Astrocyte of the hippocampus (primary cell): ENCODE measurements at places on chromosomes 16 and 17.

DNA sequence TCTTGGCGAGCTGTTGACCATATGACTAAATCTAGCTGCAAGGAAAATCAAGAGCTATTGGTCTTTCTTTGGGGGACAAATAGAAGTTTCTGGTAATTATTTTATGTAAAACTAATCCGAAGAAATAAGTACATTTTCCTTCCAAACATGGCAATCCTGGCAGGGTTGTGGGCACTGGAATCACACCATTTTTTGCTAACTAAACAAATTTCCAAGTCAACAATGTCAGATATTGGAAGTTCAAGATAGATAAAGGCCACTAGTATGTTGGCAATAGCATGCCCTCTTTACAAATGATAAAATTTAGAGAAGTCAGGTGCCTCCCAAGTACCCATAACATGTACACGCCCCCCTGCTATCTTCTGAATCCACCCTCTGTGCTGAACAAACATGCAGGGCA lies 330.4 kb downstream of the CDH13 start:
- no peak for DNase-seq

GRCh38 chr16:69909043-69909442 lies 42.1 kb upstream of the CLEC18A start:
- DNase-seq: no peak

DNA sequence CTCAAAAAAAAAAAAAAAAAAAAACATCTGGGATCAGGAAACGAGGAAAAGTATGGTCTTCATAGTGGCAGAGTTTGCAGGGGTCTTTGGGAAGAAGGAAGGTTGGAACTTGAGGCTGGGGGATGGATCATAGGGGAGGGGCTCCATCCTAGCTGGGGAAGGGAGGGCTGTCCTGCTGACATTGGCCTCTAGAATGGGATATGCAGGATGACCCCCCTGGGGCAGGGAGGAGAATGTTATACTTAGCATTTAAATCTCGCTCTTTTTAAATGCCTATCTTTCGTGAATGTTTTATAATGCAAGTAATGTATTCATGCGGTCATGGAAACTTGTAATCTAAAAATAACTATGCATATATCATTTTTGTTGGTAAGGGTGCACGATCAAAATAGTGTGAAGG lies 33.2 kb downstream of the TMEM235 start:
- no peak for DNase-seq

- DNase-seq: no peak
Measured at GRCh38 chr16:1620391-1620790, 8.2 kb downstream of the CRAMP1 start.

GRCh38 chr17:4898351-4898750 lies 985 bp upstream of the C17orf107 start:
- no peak for DNase-seq

- no peak for DNase-seq
Measured at GRCh38 chr17:62797959-62798358, 10.2 kb downstream of the MARCHF10 start.

DNA sequence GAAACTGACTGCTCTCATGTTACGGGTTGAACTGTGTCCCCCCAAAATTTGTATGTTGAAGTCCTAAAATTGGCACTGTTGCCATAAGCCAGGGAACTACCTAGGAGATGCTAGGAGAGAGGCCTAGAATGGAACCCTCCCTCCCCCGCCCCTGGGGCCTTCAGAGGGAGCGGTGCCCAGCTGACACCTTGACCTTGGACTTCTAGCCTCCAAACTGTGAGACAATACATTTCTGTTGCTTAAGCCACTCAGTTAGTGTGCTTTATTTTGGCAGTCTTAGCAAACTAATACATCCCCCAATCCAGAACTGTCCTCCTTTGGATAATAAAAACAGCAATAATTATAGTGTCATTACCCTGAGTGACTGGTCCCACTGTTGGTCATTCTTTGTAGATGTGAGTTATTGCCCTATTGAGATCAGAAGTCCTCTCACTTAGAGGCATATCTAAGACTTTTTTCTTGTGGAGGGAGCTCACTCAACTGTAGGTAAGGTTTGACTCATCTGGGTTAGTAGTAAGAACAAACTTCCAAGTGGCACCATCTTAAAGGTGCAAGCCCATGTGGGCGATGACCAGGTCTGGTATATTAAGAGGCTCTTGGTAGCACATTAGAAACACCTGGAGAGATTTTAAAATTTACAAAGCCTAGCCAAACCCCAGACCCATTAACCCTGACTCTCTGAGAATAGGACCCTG lies 93.0 kb upstream of the HLF start:
- DNase-seq: no peak

GRCh38 chr16:47480410-47480809 lies 19.3 kb downstream of the PHKB start:
- DNase-seq: no peak

GRCh38 chr17:38315497-38315896 lies 18.5 kb downstream of the MRPL45 start:
- DNase-seq: no peak

DNA sequence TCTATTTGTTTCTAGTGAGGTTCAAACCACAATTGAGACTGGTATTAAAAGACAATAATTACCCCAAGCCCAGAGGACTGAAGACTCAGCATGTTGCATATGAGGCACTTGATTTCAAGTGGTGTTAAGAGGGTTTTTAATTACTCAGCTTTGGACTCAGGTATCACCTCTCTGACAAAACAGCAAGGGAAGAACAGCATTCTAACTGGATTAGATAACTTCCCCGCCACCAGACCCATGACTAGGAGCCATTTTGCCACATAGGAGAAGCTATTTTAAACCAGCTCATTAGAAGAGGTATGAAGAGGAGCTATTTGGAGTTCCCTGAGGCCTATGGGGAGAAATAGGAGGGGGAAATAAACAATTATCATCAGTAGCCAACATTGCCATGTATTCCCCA lies 226.1 kb upstream of the TOX3 start:
- DNase-seq: no peak

GRCh38 chr16:35409503-35409902 lies 1950.1 kb downstream of the TP53TG3F start:
- DNase-seq: no peak

- no peak for DNase-seq
Measured at GRCh38 chr17:60169921-60170817, 20.4 kb downstream of the CA4 start.

- DNase-seq: no peak
Measured at GRCh38 chr16:84029297-84030047, 13.1 kb downstream of the SLC38A8 start.

GRCh38 chr17:47819475-47819874 lies 2.1 kb downstream of the OSBPL7 start:
- no peak for DNase-seq

- DNase-seq: no peak
Measured at GRCh38 chr17:40247926-40248495, 28.9 kb downstream of the WIPF2 start.

- no peak for DNase-seq
Measured at GRCh38 chr17:49777563-49777962, 10.9 kb upstream of the KAT7 start.

- no peak for DNase-seq
Measured at GRCh38 chr17:80847496-80848230, 144.0 kb upstream of the CHMP6 start.

DNA sequence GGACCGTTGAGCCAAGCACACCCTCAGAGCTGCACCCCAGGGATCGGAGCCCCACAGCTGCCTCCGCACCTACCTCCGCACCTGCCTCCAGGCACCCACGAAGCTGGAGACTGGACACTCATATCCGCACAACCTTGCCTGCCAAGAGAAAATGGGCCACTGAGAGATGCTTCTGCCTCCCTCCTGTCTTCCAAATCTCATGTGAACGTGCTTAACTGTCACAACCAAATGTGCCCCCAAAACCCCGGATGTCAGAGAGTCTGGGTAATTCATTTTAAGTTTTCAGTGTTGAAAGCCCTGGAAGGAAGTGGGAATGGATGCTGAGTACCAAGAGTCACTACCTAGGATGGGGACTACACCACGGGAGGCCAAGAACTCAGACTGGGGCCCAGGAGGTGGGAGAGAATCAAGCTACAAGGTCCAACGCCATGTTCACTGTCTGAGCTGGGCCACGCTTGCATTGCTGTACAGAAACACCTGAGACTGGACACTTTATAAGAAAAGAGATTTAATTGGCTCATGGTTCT lies 49.5 kb upstream of the MEAK7 start:
- no peak for DNase-seq

- no peak for DNase-seq
Measured at GRCh38 chr16:49684696-49685095, 171.2 kb downstream of the ZNF423 start.

DNA sequence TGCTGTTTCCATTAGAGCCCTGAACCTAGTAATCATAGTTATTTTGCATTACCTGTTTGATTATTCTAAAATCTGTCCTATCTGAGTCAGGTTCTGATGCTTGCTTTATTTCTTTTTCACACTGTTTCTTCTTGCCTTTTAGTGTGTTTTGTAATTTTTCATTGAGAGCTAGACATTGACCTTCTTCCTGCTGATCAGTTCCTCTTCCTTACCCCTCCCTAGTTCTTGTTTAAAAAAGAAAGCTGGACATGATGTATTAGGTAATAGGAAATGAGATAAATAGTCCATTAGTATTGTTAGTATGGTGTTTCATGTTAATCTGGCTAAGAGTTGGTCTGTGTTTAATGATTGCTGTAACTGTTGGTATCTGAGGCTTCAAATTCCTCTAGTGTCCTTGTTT lies 13.4 kb downstream of the WWP2 start:
- DNase-seq: no peak

DNA sequence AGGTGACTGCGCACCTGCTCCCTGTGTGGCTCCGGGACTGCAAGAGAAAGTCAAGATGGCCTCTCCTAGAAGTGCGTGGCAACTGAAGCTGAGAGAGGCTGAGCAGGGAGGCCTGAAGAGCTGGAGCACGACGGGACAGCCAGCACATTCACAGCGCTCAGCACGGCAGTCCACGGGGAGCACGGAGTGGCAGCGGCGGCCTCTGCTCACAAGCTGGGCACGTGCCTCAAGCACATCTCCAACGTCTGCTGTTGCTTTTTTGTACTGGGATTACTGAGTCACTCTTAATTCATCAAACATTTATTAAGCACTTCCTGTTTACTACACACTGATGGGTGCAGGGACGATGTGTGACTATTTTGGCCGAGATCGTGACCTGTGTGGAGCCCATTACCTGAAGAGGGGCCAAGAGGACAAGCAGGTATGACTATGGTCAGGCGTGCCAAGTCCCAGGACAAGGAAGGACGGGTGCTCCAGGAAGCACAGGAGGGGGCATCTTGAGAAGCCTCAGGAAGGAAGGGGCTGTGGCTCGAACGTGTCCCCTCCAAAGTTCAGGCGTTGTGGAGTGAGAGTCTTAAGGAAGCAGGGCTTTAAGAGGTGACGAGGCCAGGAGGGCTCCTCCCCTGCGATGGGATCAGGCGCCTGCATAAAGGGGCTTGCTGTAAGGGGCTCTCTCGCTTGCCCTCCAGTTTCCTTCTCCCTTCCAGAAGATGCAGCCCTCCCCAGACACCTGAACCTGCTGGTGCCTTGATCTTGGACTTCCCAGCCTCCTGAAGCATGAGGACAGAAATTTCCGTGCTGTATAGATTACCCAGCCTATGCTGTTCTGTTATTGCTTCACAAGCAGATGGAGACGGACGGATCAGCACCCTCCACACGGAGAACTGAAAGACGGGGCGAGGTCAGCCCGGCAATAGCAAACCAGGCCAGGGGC lies 105.8 kb downstream of the ADCY9 start:
- no peak for DNase-seq

DNA sequence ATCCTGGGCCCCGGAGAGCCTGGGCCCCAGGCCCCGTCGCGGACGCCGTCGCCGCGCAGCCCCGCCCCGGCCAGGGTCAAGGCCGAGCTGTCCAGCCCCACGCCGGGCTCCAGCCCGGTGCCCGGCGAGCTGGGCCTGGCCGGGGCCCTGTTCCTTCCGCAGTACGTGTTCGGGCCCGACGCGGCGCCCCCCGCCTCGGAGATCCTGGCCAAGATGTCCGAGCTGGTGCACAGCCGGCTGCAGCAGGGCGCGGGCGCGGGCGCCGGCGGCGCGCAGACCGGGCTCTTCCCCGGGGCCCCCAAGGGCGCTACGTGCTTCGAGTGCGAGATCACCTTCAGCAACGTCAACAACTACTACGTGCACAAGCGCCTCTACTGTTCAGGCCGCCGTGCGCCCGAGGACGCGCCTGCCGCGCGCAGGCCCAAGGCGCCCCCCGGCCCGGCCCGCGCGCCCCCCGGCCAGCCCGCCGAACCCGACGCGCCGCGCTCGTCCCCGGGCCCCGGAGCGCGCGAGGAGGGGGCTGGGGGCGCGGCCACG lies 36.8 kb upstream of the ZC3H18 start:
- peak; percentile 73 for DNase-seq

GRCh38 chr17:73003487-73003886 lies 89.0 kb downstream of the SLC39A11 start:
- no peak for DNase-seq

DNA sequence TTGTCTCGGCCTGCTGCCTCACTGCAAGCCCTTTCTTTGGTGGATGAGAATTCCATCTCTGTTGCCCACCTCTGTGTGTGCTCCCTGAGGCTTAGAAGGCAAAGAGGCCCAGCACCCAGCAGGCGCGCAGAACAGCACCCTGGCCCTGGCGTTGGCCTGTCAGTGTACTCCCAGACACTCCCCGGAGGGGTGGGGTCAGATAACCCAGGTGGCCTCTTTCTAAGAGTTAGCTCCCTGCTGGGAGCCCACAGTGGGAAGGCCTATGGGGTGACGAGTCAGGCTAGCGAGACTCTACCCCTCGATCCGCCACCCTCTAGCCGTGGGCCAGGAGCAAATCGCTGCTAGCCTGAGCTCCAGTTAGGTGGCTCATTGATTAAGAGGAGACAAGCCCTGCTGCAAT lies 38.1 kb downstream of the SRL start:
- no peak for DNase-seq

DNA sequence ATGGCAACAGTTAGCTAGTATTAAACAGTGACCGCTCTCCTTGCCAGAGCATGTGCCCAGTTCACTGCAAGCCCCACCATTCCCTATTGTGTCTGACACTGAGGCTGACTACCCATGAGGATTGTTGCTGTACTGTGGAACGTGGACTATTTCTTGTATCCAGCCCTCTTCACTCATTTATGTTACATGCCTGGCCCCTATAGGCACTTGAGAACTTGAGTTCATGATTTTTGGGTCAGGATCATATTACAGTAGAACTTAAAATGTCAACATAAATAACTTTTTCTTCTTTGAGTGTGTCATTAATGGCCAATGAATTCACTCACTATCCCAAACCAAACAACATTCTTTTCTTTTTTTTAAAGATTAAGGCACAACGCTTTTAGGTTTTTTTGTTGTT lies 55.7 kb downstream of the LYRM1 start:
- DNase-seq: no peak

- DNase-seq: peak; percentile 95
Measured at GRCh38 chr17:59829217-59830006, 63.3 kb downstream of the TUBD1 start.

GRCh38 chr16:1308036-1308976 lies 1.1 kb upstream of the UBE2I start:
- no peak for DNase-seq

- DNase-seq: peak; percentile 54
Measured at GRCh38 chr16:77457046-77457445, 22.2 kb upstream of the ADAMTS18 start.

GRCh38 chr16:81003610-81004460 lies 2.9 kb downstream of the CMC2 start:
- DNase-seq: no peak

- DNase-seq: no peak
Measured at GRCh38 chr16:83830091-83830768, 22.5 kb downstream of the HSBP1 start.

- no peak for DNase-seq
Measured at GRCh38 chr16:53855511-53855910, 151.6 kb downstream of the FTO start.

GRCh38 chr17:1123921-1124715 lies 55.7 kb downstream of the ABR start:
- peak; percentile 44 for DNase-seq
